ENCODE measurements at places on chromosomes 2 and 18. TPM values are rescaled to one million over a fixed set of nuclear protein-coding genes. Genes with fewer than 3 reads are reported as not detected.

Gene SERPINB13
- 0.07 TPM for total RNA-seq

Gene TRIM54
- 2.0 TPM for total RNA-seq

Gene COX5B
- total RNA-seq, result 283 TPM

DNA sequence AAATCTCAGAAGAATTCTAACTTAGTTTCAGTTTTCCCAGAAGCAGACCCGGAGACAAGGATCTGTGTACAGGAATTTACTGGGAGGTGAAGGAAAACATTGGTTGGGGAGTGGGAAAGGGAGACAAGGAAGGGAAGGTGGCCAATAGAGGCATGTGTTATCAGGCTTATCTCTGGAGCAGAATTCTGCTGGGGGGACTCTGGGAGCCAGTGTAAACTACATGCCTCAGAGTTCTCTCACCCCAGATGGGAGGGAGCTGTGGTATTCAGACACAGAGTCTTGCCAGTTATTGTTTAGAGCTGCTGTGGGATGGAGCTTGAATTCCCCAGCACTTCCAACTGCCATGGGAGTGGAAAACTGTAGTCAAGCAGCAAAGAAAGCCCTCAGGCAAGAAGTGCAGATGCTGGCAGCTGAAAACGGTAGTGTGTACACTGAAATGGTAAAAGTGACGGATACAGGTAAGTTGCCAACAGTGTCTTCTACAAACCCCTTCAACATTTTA is 19.0 kb downstream of the DNPEP start:
- H3K4me1 ChIP-seq, result peaks cover 15% of the 10 kb centered on the region
- H3K27ac ChIP-seq, result no peak overlapping the region
- H3K36me3 ChIP-seq, result peaks cover under 1% of the 10 kb centered on the region
- no peaks in the 10 kb centered on the region for H3K27me3 ChIP-seq
- no peak overlapping the region for H3K4me3 ChIP-seq

Gene ELMOD3
- total RNA-seq, result 9.2 TPM

GRCh38 chr2:234091432-234091879 is 41.0 kb downstream of the SPP2 start:
- no peak for DNase-seq
- H3K36me3 ChIP-seq, result no peaks in the 10 kb centered on the region
- H3K4me1 ChIP-seq, result no peaks in the 10 kb centered on the region

Gene NMUR1
- not detected for total RNA-seq

Measured in HCT116 (cell line).